ENCODE measurements at places on chromosomes 3 and 15.

- DNase-seq = no peak
Measured at GRCh38 chr15:82298520-82298919, 35.9 kb downstream of the SAXO2 start.

DNA sequence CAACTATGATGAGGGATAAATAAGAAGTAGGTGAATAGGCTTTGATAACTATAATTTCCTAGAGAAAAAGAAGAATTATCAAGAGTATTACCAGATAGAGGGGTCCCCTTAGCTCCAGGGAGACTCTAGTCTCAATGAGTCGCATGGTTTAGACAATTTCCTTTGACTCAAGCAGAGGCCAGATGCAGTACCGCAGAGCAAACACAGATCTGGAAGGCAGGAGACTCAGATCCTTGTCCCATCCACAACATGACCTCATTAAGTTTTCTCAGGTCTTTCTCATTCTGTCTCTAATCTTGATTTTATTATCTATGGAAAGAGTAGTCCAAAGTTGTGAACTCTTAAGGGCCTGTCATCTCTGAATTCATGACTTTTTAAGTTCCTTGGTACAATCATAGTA is 987.9 kb downstream of the NTRK3 start:
- DNase-seq = no peak

GRCh38 chr3:115279939-115280338 is 132.9 kb upstream of the ZBTB20 start:
- no peak for DNase-seq

DNA sequence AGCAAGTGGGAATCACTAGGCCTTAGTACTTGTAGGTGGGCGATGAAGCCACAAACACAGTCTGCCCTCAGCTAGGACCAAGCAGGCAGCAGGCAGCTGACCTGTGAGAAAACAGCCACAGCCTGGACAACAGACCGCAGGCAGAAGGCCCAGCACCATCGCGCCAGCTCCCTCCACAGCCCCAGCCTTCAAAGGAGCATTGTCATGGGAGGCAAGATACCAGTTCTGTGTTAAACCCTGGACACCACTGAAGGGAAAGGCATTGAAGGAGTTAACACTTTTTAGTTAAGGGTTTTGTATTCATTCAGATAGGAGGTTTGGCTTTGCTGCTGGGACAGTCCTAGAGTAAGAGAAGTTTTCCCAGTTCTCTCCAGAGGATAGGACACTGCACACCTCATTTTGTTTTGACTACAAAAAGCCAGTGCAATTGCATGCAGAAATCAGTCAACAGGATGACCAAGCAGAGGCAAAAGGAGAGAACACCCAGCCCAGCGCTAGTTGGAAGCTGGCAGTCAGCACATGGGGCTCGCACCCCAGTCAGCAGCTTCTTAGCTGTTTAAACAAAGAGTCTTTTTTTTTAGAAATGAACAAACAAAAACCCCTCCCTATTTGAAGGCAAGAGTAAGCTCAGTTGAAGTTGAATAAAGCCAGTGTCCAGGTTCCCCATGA is 286.1 kb upstream of the TPM1 start:
- no peak for DNase-seq

DNA sequence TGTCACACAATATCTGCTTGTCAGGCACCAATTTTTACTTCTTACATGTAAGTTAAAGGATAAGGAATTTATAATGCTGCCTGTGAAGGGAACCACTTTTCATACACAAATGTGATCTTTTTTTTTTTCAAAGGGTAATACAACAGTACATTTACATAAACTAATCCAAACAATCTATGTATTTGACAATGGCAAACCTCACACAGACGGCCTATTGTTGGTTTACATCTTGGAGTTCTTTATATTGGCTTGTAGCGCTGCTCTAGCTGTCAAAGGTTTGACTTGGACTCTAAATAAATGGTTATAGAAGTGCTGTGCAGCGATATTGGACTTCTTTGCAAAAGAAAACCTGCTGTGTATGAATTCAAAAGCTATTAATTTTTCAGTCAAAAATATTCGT is 598.0 kb downstream of the FOXP1 start:
- DNase-seq = no peak

DNA sequence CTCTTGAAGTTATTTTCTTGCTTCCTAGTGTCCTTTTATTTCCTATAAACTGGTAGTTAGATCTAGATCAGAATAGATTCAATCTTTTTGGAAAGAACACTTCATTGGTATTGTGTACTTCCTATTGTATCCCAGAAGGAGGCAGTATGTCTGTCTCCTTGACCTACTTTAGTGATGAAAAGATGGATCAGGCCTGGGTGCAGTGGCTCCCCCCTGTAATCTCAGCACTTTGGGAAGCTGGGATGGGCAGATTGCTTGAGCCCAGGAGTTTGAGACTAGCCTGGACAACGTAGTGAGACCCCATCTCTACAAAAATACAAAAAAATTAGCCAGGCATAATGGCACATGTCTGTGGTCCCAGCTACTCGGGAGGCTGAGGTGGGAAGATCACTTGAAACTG is 12.0 kb downstream of the BSN start:
- DNase-seq = no peak

GRCh38 chr3:194711286-194711685 is 25.6 kb downstream of the FAM43A start:
- no peak for DNase-seq

DNA sequence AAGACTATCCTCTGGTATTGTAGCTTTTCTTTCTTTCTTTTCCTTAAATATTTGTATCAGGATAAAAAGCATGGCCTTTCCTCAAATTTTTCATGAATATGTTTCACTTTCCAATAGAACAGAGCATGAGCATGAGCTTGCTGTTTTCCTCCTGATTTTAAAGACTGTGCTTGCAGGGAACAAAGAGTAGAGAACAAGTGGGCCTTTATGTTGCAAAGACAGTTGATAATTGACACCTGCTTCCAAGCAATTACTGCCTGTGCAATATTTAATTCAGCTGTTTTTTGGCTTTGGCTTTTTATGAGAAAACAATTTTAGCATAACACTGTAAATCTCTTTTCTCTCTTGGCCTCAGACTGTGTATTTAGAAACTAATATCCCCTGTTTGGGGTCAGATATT is 263.6 kb upstream of the AZI2 start:
- no peak for DNase-seq

- no peak for DNase-seq
Measured at GRCh38 chr3:20147361-20147760, 38.6 kb downstream of the SGO1 start.

GRCh38 chr3:169404520-169404890 is 259.0 kb downstream of the MECOM start:
- no peak for DNase-seq

GRCh38 chr15:41983621-41984571 is 11.5 kb upstream of the EHD4 start:
- no peak for DNase-seq

GRCh38 chr3:120475722-120476377 is 25.1 kb upstream of the FSTL1 start:
- peak; percentile 76 for DNase-seq

DNA sequence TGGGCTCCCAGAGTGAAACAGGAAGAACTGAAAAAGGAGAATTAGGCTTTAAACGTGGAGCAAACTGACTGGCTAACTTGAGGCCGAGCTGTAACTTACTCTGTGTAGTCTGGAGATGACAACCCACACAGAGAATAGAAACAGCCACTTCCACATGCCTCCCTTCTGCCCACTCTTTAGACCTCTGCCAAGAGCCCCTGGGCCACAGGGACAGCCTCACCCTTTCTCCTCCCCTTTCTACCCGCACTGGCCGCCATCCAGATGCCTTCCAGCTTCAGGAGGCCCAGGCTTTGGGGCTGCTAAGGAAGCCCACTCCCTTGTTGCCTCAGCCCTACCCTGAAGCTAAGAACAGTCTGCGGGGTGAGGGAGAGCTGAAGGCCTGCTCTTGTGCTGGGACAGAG is 6.8 kb downstream of the ARHGAP31 start:
- DNase-seq = no peak

DNA sequence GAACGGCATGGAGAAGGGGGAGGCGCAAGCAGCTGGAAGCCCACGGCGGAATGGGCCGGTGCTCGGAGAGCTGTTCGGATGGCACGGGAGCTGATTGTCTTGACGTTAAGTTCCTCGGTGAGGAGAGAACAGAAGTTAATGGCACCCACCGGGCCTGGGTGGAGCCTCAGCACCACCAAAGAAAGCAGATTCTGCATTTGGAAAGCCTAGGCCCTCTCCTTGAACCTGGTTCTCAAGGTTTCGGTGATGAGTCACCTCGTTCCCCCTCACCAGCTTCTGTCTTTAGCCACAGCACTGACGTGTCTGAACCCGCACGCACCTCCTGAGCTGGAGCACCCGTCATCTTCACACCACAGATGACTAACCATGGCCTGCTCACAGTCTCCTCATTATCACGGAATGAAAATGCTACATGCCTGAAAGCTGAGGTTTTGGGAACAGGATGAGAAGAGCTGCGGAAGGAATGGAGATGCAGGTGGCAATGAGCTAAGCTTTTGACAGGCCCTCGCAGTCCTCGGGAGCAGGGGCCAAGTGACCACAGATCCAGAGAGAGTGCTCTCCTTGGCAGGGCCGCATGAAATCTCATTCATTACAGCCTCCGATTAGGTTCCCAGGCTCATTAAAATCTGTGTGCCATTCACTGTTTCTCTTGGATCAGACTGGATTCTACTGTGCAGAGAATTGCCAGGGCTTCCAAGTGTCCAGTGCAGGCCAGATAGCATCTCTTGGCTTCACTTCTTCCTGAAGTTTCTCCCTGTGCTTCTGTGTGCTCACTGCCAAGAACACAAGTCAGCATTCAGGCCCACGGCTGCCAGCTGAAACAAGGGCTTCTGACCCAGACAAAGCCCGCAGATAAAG is 96.3 kb upstream of the DLG1 start:
- DNase-seq = no peak

GRCh38 chr15:88710027-88710715 is 71.4 kb downstream of the ISG20 start:
- no peak for DNase-seq

DNA sequence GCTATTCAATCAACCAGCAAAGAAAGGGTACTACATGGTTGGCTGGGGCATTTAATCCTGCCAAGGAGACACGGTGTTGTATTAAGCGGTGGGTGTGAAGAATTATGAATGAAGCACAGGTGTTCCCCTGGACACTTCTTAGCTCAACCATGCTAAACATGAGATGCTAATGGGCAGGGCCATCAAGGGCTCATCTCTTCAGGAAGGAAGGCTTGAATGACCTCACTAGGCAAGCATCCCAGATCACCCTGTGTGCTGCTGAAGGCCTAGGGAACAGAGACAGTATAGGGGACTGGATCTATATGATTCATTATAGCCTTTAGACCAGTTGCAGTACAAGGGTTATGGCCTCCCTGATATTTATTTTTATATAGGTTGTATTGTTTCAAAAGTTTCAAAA is 221.3 kb upstream of the SLCO3A1 start:
- no peak for DNase-seq

- DNase-seq = no peak
Measured at GRCh38 chr3:93843981-93844380, 129.7 kb downstream of the PROS1 start.

DNA sequence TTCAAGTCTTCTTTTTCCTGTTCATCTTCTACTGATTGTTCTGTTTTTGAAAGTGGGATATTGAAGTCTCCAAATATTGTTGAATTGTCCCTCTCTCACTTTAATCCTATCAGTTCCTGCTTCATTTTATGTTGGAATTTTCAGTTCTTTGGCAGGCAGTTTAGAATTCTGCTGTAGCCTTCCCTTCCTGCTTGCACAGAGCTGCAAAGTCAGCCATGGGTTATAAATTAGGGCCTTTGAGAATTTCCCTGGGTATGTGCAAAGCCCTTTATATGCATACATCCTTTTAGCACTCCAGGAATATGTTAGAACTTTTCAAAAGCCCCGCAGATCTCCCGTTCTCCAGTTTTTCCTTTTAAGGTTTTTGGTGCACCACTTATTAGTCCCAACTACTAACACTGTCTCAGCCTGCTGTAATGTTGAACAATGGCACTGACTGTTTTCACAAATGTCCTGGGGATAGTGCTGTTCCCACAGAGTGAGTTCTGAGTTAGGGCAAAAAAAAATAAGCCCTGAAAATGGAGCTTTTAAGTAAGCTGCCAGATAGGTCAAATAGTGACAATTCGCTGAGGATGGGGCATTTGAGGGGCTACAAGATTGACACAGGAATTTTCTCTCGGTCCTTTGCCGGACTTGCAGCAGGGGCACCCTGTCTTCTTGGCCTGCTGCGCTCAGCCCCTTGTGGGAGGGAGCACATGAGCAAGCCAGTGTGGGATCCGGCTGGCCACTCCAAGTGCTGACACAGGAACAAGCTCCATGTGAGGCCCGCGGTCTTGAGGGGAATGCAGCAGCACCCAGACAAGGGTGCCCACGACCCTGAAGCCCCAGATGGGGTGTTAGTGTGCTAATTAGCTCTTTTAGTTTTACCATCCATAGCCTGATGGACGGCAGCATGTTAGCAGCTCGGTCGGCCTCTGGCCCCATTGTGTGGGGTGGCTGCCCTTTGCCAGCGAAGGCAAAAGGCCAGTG is 96.0 kb downstream of the VPS8 start:
- DNase-seq = no peak

DNA sequence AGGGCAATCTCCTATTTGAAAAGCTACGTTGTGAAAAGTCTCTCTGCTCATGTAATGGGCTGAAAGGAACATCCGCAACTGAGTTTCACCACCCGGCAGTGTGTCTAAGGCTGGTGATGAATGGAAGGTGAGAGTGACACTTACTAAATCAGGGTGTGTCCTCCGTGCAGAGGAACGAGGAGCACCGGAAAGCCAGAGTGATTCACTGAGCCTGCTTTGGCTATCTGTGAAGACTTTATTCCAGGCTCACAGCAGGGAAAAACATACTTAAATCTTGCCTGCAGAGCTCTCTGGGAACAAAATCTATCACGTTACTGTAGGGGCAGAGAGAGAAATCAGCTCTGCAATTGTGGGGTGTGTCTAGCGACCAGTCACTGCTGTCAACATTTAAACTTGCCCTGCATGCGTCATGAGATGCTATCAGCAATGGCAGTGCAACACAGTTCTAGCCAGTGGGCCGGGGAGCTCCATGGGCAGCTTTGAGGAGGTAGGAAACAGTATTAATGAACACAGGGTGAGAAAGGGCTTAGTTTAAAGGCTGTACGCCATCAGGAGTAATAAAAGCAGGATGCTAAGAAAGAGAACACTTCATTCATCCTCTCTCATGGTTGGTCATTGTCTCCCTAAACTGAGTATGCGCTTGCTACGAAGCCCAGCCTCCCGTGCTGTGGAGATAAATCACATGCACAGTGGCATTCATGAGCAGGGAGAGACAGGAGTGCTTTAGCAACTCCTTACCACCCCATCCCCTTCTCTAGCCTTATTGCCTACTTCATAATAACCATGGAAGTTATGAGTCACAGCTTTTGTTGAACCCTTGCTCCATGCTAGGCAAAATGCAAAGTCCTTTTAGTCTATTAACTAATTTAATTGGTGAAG is 542.7 kb upstream of the ADAMTS9 start:
- no peak for DNase-seq

GRCh38 chr15:50287324-50288116 is 22.0 kb upstream of the HDC start:
- DNase-seq = no peak

DNA sequence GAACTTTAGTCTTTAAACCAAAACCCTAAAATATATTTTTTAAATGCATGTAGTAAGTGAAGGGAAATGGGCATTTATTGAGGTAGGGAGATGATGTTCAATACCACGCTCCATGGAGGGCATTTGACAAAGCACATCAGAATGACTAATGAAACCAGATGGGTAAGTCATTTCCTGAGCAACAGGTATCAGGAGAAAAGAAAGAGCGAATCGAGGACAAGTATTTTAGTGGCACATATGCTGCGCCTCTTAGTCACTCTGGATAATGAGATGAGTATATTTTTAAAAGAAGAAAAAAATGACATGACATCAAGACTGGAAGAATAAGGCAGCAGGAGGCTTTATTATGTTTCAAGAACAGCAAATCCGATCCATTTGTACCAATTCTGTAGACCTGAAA is 129.0 kb upstream of the ARHGEF3 start:
- DNase-seq = no peak

GRCh38 chr15:42139596-42139995 is 16.8 kb downstream of the PLA2G4F start:
- DNase-seq = no peak
